ENCODE measurements at places on chromosomes 6 and 20. TPM values are rescaled to one million over a fixed set of nuclear protein-coding genes. Genes with fewer than 3 reads are reported as not detected.

Gene TSHZ2
- 26.0 TPM for total RNA-seq

Gene CGAS
- total RNA-seq, result 47.6 TPM

Gene CST5
- not detected for total RNA-seq

Gene PRSS16
- total RNA-seq, result 0.98 TPM

Gene TUBB1
- not detected for total RNA-seq

Gene TUBB2B
- 0.20 TPM for total RNA-seq

Gene HLA-DQB1
- 4.7 TPM for total RNA-seq

Gene HDGFL1
- not detected for total RNA-seq

Gene SEMG1
- total RNA-seq, result not detected

Gene TPD52L1
- 0.29 TPM for total RNA-seq

Gene CFAP61
- total RNA-seq, result not detected

Gene PRPH2
- total RNA-seq, result not detected

Gene COL19A1
- total RNA-seq, result not detected

Gene SMOC2
- not detected for total RNA-seq

Gene CST4
- total RNA-seq, result not detected
